Stimulated activated CD4-positive, alpha-beta T cell treated with anti-CD3 and anti-CD28 coated beads, Interleukin-1b, Interleukin-23, amount 100 ng/mL, for 48 hours (primary cell): ENCODE measurements at places on chromosomes 5 and 9.

DNA sequence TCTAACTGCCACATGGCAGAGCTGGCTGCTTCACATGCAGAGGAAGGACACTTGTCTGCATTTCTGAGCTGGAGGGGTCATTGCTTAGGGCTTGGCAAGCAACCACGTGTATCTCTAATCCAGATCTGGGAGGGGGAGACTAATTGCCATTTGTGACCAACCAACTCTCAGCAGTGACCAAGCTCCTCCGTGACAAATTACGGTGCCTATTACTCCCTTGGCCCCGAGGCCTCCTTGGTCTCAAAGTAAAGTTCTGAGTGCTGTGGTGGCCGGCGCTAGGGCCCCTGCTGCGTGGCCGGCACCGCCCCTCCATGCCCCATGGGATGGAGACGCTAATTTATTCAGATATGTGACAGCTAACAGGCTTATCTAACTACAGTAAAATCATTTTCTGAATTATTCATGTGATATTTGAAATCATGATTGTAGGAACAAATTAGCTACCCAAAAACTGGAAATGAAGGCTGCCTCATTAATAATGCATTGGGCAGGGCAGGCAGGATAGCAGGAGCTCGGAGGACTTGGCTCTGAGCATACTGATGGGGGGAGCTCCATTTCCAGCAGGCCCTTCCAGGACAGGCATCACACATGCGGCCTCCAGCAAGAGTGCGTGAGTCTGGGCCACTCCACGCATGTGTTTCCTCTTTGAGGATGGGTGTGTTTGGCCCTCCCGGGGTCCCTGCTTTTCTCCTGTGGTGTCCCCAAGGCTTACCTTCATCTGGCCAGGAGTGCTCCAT is 67.7 kb downstream of the C5orf15 start:
- no peak for DNase-seq

DNA sequence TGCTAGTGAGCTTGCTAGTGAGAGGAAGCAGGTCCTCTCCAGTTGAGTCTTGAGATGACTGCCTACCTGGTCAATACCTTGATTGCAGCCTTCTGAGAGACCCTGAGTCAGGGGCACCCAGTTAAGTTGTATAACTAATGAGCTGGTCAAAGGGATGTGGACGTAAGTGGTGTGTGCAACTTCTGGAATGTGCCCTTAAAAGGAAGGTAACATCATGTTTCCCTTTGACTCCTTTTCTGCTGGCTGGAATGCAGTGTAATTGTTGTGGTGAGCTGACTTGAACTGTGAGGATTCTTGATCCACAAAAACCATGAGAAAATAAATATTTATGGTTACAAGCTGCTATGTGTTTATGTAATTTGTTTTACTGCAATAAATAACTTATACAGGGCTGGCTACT is 2.4 kb upstream of the SNX2 start:
- no peak for DNase-seq

DNA sequence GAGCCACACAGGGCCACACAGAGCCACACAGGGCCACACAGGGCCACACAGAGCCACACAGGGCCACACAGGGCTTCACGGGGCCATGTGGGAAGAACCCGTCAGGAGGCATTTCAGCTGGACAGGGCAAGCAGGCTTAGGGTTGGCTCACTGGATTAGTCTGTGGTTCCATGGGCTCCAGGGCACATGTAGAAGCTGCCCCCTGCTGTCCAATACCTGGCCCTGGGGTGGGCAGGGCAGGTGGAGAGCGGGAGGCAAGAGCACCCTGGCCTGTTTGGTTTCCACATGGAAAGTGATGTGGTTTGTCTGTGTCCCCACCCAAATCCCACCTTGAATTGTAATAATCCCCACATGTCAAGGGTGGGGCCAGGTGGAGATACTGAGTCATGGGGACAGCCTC is 16.4 kb upstream of the LPCAT1 start:
- DNase-seq: no peak

DNA sequence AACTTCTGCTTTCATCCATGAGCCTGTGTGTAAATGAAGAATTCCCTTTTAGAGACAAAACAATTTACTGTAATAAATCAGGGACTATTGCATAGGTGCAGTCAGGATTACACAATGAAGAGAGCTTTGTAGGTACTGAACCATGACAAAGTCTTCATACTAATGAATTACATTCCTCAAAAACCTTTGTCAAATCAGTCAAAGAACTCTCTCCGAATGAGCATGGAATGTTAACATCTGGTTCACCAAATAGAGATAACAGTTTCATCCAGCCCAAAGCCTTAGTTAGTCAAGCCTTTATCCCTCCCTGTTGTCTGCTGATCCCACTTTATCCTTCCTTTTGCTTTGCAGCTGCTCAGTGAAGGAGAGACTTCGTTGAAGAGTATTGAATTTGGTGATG is 62.9 kb upstream of the DMRTA1 start:
- no peak for DNase-seq

- no peak for DNase-seq
Measured at GRCh38 chr5:157280927-157281326, 15.0 kb downstream of the CYFIP2 start.

DNA sequence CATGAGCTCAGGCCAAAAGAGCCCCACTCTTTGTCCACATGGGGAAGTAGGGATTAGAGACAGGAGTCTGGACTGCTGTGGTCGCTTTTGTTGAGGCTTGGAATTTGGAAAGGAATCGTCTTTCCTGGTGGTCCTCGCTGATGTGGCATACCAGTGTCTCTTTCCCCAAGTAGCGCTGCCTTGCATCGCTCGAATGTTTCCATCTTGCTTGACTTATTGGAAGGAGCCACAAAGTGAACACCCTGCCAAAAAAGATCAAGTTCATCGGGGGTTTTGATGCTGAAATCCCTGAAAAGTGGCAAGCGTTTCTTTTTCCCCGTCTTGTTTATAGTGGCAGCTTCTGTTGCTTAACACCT is 161.3 kb downstream of the MACROH2A1 start:
- no peak for DNase-seq

- DNase-seq: no peak
Measured at GRCh38 chr5:127423173-127423798, 94.2 kb upstream of the PRRC1 start.

- DNase-seq: no peak
Measured at GRCh38 chr5:172920995-172921394, 38.2 kb upstream of the RPL26L1 start.

DNA sequence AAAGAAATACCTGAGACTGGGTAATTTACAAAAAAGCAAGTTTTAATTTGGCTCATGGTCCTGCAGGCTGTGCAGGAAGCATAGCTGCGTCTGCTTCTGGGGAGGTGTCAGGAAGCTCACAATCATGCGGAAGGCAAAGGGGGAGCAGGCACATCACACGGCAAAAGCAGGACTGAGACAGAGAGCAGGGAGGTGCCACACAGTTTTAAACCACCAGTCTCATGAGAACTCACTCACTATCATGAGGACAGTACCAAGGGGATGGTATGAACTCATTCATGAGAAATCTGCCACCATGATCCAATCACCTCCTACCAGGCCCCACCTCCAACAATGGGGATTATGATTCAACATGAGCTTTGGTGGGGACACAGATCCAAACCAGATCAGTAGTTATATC is 96.2 kb downstream of the OSTF1 start:
- no peak for DNase-seq
